ENCODE measurements at places on chromosomes 1 and 21.

GRCh38 chr1:38039331-38040088 lies 7.1 kb downstream of the POU3F1 start:
- no peak for DNase-seq

GRCh38 chr1:69475021-69475420 lies 92.7 kb upstream of the LRRC7 start:
- no peak for DNase-seq

- no peak for DNase-seq
Measured at GRCh38 chr1:199163267-199163666, 524.4 kb downstream of the PTPRC start.

DNA sequence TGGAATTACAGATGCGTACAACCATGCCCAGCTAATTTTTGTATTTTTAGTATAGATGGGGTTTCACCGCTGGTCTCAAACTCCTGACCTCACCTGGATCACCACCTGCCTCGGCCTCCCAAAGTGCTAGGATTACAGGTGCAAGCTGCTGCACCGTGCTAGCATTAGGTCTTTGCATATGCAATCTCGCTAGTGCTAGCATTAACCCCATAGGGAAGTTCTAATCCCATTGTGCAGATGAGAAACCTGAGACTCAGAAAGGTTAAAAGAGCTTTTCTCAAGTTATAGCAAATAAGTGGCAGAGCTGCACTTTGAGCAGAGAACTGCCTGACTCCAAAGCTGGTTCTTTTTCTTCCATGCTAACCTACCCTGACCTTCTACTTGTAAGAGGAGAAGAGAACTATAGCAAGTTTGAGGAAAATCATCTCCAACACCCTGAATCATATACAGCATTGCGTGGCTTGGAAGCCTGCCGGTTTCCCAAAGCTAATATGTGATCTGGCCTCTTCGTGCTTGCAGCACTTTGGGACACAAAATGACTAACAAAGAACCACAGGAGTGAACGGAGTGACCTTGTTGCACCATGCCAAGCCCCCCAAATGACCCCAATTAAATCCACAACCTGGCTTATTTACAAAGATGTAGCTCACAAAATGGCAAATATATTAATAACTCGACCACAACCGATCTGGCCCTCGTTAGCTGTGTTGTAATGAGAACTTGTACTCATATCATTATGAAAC lies 185.1 kb downstream of the TM2D1 start:
- no peak for DNase-seq

GRCh38 chr1:204994086-204994862 lies 48.7 kb upstream of the CNTN2 start:
- peak; percentile 24 for DNase-seq

- no peak for DNase-seq
Measured at GRCh38 chr1:225923381-225923691, 714 bp downstream of the PYCR2 start.

DNA sequence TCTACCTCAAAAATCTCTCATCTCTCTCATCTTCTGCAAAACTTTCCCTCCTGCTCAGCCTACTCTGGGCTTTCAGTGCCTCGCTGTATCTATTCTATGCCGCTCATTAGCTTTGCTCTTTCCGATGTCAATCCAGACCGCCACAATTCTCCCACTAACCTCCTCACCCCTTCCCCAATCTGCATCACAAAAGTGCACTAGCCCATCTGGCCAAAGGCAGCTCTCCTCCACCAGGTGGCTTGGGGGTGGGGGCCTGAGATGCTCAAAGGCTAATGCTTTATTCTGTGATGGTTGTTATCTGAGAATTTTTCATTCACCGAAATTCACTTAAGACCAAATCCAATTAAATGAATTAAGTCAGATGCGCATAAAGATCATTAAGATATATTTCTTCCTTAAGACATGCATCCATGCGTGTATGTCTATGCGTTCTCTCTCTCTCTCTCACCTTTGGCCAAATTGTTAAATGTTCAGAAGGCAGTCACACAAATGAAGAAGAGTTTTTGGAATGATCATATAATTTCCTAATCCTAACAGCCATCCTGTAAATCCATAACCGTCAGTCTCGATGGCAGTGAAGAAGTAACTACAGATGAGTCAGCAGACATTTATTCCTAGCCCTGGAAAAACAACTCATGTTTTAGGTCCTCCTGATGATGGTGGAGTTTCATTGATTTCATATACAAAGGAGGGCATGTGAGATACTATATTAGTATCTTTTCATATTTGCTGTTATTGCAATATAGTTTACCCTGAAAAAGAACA lies 111.3 kb downstream of the C1orf21 start:
- DNase-seq, result peak; percentile 22

DNA sequence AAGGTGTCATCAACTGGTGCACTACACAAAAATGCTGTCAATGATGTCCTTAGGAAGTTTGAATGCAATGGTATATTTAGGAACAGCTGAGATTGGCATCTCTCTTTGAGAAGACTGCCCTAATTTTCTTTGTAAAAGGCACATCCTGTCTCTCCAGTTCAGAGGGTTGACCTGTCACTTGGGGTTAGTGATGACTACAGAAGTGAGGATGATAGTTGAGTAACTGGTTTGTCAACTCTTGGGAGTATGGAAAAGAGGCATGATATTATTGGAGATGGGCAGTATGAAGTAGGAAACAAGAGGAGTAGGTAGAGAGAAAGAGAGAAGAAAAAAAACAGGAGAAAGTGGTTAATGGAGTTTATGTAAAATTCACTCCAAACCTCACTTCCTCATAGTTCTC lies 40.4 kb upstream of the PIGC start:
- no peak for DNase-seq

DNA sequence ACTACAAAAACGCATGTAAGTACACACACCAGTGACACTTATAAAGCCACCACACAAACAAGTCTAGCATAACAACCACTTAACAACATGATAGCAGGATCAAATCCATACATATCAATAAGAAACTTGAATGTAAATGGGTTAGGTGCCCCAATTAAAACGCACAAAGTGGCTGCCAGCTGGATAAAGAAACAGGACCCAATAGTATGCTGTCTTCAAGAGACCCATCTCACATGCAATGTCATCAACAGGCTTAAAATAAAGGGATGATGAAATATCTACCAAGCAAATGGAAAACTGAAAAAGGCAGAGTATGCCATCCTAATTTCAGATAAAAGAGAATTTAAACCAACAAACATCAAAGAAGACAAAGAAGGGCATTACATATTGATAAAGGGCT lies 109.6 kb downstream of the SLC5A9 start:
- no peak for DNase-seq

GRCh38 chr1:181015251-181015615 lies 7.4 kb downstream of the STX6 start:
- no peak for DNase-seq

DNA sequence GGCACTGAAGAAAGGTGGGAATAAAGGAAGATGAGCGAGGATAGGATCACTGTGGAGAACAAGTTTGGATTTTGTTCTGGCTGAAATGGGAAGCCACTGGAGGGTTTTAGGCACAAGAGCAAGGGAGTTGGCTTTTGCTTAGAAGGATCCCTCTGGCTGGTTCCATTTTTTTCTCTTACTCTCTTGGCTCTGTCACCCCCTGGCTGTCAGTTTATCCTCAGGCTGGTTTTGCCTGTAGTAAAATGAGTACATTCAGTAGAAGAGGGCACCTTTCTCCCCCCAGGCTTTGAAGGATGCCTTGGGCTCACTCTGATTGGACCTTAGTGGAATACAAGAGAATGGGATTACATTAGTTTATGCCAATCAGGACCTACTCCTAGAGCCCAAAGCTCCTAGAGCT lies 17.1 kb downstream of the CACHD1 start:
- no peak for DNase-seq

GRCh38 chr21:45443595-45444181 lies 38.7 kb downstream of the COL18A1 start:
- no peak for DNase-seq

DNA sequence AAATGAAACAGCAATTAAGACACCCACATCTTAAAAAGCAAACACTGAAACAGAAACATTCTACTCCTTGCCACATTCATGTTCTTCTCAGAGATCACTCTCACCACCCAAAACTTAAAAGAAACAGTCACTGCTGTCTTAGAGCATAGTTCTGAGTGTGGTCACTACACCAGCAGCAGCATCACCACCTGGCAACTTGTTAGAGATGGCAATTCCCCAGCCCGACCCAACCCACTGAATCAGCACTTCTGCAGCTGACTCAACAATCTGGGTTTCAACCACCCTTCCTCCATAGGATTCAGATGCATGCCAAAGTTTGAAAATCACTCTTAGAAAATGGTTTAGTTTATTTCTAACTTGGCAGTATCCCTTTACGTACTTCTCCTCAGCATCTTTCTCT lies 126.1 kb downstream of the CDC42BPA start:
- peak; percentile 97 for DNase-seq

DNA sequence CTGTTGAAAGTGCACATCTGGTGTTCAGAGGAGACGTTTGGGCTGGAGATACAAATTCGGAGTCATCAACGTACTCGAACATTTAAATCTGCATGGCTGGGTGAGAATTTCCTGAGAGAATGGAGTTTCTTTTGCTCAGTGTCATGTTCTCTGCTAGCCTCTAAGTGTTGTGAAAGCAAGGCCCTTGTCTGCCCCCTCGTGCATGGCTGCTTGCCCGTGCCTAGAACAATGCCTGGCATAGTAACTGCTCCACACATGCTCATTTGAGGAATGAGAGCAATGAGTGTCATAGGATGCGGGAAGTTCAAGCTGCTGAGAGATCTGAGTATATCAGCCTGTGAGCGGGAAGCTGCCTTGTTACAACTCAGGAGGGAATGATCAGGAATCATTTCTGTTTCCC lies 171.1 kb upstream of the CSF3R start:
- DNase-seq, result peak; percentile 12

GRCh38 chr1:7315946-7316345 lies 455.1 kb upstream of the VAMP3 start:
- DNase-seq, result no peak

DNA sequence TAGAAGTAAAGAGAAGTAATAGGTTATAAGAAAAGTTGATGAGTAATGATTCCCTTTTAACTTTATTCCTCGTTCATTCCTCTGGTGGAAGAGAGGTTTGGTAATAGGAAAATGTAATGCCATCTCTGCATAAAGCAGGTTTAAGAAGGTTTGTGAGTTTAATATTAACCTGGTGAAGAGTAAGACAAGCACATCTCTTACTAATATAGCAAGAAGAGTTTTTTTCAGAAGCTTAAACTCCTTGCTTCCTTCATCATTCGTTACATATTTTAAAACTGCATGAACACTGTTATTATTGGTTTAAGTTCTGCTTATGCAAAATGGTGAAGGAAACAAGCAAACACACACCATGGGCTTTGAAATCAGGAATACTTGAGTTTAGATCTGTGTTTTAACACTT lies 9.2 kb upstream of the PLA2G4A start:
- DNase-seq, result peak; percentile 17

Measured in fibroblast of lung (primary cell).